ENCODE measurements at places on chromosomes 12 and 14.

DNA sequence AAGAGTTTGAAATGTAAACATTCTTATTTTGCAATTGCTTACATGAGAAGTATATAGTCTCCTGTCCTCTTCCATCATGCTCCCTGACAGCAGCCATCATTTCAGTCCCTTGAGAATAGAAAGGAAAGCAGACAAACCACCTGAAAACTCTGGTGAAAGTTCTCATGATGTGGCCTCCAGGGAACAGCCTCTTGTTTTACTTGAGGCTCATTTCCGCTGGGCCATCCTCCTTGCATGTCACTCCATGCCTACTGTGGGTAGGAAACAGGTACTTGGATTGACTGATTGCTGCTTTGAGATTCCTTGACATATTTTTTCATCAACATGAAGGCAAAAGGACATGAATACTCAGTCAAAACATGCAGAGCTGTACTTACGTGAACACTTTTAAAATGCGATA, 6.0 kb downstream of the SYT1 start:
- no peak for DNase-seq

- DNase-seq, result no peak
Observed at GRCh38 chr14:104732931-104733681, 9.1 kb downstream of the ADSS1 start.

DNA sequence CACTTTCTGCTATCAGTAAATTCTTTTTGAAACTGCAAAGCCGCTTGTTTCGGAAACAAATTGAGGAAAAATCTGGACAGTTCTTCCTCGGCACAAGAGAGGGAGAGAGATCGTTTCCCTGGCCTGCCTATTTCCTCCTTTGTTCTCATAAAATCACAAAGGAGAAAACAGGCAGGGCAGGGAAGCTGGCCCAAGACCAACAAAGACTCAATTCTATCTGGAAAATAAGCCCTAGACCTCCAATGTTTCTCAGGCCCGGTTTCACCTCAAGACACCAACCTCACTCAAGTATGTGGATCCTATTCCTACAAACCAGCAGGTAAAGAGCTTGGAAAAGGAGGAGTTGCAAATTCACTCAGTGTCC, 19.5 kb downstream of the DICER1 start:
- DNase-seq, result no peak

- DNase-seq, result no peak
Observed at GRCh38 chr14:102796661-102797190, 19.5 kb downstream of the TRAF3 start.
